ENCODE measurements at places on chromosomes 5 and 9.
A peak's percentile ranks its signal among the peaks of the same experiment; 100 is the strongest.

DNA sequence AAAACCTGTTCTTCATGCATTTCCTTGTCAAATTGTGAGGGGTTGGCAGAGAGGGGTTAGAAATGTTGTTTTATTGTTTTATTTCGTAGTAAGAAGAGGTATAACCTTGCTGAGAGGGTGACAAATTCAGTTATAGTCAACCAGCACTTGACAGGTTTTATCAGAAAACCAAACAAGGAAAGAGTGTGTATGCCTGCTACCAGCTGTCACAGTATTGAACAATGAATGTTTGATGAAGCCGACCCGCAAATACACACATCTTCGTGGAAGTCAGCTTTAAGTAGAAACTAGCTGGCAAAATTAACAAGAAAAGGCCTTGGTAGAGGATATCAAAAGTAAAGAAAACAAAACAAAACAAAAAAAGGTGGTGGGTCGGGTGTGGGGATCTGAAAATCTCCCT, 214.6 kb upstream of the TLE4 start:
- DNase-seq, result no peak

DNA sequence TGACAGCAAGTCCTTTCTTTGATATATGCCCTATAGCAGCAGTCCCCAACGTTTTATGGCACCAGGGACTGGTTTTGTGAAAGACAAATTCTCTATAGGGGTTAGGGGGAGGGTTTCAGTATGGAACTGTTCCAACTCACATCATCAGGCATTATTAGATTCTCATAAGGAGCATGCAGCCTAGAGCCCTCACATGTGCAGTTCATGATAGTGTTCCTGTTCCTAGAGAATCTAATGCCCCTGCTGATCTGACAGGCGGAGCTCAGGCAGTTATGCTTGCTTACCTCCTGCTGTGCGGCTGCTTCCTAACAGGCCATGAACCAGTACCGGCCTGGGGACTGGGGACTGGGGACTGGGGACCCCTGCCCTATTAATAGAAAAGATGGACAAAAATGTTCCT, 2.7 kb upstream of the RAPGEF6 start:
- DNase-seq, result no peak

DNA sequence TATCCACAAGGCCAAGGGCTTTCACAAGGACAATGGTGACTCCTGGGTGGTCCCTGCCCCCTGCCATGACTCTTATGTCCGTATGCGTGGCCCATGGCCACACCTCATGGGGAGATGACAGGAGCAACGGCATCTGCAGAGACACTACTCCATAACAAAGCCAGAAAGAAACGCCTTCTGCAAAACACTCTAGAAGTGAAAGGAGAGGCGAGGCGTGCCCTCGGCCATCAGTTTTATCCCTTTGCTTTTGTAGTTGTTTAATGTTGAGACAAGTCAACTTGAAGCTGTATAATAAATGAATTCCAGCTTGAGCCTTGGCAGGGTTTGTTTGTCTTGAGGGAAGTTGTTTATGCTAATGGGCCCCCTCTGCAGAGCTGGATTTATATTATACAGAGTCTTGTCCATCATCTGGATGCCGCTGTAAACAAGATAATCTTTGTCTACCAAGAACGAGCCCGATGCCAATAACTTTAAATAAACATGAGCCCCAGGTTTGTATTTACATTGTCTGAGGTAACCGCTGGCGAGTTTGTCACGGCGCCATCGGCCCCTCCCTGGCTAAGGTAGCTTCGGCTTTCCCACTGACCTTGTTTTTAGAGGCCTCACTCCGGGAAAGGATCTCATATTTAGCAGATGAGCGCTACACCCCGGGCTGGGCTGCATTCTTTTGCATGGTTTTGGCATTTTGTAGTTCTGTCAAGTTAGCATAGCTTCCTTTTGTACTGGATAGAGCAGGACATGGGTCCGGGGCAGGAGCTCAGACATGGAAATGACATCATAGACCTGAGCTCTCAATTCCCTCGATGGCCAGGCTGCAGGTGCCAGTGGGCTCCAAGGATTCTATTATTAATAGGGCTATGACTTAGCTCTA, 165.3 kb downstream of the ERCC6L2 start:
- no peak for DNase-seq

- DNase-seq, result no peak
Measured at GRCh38 chr9:100150214-100150613, 51.2 kb downstream of the INVS start.

GRCh38 chr9:96126321-96126881, 175.6 kb downstream of the HSD17B3 start:
- no peak for DNase-seq

GRCh38 chr5:168114444-168115017, 176.9 kb upstream of the WWC1 start:
- peak; percentile 36 for DNase-seq

DNA sequence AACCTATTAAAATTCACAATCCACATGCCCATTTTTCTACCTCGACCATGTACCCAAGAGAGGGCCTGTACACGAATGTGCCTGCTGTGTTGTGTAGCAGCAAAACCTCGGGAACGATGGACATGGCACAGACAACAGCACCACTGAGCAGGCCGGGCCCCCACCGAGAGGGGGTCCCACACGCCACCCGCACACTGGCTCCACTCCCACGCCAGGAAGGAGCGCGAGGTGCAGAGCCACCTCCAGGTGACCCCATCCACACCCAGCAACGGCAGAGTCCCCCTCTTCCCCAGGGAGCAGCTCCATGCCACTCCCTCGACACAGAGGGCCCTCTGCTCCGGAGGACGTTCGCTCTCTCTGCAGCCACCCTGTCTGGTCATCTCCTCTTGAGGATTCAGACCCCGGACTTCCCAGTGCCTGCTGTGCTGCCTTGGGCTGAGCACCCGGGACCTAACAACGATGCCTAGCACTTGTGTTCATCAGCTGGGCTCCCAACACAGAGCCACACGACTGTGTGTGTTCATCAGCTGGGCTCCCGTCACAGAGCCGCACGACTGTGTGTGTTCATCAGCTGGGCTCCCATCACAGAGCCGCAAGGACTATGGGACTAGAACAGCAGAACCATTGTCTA, 25.3 kb upstream of the ADAMTS2 start:
- no peak for DNase-seq

DNA sequence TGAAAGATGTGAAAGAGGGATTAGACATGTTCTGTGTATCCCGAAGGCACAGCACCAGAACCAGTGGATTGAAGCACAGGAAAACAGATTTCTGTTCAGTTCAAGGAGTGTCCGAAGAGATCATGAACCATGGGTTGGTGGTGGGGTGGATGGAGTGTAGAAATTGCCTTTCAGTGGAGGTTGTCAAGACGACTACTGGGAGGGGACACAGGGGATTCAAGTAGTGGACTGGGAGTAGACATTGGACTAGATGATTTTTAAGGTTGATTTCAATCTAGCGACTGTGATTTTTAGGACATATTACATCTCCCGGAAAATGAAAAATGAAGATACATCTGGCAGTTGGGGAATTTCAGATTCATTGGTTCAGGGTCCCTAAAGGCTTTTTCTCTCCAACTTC, 35.9 kb upstream of the TNFAIP8 start:
- DNase-seq, result no peak

GRCh38 chr5:7329141-7329540, 66.8 kb upstream of the ADCY2 start:
- DNase-seq, result no peak

- no peak for DNase-seq
Measured at GRCh38 chr9:28583832-28584231, 1010.6 kb upstream of the C9orf72 start.

DNA sequence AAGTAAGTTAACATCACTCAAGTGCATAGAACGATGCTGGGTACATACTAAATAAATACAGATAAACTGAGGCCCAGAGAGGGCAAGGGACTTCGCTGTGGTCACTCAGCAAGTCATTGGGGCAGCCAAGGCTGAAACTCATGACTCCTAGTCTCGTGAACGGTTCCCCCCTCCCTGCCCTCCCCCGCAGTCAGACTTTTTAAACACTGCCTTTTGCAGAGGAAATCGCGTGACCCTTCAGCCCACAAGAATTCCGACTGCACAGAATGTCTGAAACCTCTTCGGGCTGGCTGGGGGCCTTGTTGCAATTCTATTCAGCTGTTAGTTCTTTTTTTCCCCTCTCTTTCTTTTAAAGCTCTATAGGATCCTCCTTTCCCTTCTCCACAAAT, 28.1 kb downstream of the NEK6 start:
- no peak for DNase-seq

DNA sequence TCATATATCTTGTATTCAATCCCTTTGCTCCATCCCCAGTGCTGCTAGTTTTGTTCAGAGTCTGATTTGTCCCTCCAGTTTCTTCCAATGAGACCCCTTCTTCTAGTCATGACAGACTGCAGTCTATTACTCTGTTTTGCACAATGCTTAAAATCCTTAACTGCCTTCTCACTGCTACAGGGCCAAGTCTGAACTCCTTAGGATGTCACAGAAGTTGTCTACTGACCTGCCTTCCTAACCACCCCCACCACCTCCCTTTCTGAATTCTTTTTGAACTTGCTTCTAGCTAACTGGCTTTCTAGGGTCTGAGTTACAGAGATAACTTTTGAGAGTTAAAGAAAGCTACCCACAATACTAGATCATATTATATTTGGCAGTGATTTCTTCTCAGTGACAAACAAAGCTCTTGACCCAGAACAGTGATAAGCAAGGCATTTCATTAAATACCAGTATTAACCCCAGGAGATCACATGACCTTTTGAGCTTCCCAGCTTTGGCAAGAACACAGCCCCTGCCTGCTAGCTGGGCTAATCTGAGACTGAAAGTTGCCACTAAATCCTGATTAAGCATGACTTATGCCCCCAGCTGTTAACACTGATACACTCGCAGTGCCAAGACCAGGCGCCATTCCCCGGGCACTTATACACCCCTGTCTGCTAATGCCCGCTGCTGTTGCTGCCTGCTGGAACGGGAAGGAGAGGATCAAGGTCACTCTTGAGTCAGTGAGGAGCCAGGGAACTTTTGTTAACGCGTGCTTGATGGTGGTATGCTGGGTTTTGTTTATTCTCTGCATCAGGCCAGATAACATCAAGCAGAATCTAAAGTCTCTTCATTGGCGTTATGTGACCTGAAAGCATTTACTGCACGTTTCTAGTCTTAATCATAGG, 36.4 kb upstream of the ADAMTSL1 start:
- DNase-seq, result peak; percentile 16

DNA sequence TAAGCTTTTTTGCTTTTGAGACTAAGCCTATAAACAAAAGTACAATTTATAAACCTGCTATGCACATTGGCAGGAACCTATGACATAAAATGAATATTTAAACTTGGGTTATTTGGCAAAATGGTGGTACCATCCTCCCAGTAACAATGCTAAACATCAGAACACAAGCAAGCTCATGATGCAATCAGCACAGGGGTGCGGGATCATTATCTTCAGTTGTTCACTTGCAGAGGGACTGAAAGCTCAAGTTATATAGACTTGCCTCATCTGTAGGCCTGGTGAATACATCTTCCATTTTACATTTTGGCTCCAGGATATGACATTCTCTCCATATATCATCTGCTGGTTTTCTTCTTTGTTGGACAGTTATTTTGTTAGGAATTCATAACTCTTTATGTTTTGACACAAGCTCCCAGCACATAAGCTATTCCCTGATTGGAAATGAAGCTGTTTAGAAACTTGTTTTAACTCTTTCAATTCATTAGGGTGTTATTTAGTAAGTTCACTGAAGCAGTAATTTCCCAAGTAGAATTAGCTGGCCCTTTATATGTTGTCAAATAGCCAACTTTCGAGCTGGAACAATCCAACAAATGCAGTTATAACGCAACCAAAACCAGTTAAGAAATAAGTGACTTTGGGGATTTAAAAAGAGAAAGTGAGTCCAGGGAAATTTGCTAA, 124.7 kb upstream of the LIFR start:
- DNase-seq, result no peak

GRCh38 chr5:77167695-77168121, 42.8 kb upstream of the PDE8B start:
- peak; percentile 45 for DNase-seq

GRCh38 chr9:101693546-101694336, 44.7 kb downstream of the GRIN3A start:
- DNase-seq, result no peak

DNA sequence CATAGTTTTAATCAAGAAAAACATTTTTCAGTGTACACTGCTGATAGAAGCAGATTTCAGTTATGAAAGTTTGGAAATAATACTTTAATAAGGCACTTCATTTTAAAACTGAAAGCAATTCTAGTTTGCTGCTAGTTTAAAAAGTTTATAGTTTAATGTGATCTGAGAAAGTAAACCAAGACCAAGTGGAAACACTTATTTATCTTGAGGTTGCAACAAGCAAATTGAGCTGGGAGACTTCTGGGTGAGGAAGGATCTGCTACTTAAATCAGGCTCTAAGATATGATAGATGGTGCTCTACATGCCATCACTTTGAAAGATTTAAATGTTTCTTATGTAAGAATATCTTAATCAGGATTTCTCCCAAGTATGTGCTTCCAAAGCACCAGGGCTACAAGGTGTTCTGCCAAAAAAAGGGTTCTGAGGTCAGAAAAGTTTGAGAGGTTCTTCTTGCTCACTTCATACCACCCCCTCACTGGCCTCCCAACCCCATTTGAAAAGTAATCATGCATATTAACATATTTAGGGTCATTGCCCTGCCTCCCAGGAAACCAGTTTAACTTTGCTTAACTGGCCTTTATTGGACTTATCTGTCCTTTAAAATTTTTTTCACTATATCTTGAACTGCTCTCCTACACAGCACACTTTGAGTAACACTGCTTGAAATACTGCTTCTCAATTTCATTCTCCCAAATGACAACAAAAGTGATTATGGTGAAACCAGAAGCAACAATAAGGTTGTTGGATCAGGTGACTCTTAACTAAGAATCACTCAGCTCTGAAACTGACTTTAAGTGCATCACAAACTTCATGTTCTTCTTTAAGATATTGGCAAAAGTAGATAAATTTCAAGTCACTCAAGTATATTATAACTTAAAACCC, 15.5 kb downstream of the SLC44A1 start:
- DNase-seq, result no peak

GRCh38 chr5:137734962-137735554, 831 bp downstream of the KLHL3 start:
- DNase-seq, result peak; percentile 22

DNA sequence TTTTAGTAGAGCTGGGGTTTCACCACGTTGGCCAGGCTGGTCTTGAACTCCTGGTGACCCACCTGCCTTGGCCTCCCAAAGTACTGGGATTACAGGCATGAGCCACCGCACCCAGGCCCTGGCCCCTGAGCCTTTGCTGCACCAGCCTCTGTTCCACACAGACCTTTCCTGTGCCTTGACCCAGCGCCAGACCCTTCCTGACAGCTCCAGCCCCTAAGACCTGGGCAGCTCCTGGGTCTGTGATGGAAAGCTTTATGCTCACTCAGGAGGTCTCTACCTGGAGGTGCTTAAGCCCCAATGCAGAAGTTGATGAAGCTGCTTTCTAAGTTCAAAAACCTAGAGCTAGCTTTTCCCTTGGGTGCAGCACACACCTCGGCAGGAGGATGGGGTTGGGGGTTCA, 58.8 kb upstream of the NEK6 start:
- no peak for DNase-seq

Measured in PC-9 (cell line).